KG1 (cell line): ENCODE measurements at places on chromosomes 1 and 21.
A peak's percentile ranks its signal among the peaks of the same experiment; 100 is the strongest.

DNA sequence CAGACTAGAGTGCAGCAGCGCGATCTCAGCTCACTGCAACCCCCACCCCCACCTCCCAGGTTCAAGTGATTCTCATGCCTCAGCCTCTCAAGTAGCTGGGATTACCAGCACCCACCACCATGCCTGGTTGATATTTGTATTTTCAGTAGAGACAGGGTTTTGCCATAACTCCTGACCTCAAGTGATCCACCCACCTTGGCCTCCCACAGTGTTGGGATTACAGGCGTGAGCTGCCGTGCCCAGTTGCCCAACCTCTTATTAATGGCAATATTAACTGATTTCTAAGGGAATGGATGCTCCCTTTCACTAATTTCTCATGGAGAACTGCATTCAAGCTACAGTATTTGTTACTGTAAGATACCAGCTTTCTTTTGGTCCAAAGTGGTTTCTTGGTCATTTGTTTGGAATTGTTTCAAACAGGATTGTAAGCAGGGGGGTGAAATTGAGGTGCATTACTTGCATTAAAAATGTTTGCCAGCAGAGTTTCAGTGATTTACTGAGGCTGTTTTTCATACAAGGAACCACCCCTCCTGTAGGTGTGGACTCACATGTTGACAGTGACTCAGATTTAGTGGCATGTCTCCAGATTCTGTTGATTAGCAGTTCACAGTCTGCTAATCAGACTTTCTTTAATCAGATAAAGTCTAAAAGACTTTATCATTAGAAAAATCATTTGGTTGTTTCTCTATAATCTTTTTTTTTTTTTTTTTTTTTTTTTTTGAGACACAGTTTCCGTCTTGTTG, 3.9 kb upstream of the TGFBR3 start:
- DNase-seq = no peak

DNA sequence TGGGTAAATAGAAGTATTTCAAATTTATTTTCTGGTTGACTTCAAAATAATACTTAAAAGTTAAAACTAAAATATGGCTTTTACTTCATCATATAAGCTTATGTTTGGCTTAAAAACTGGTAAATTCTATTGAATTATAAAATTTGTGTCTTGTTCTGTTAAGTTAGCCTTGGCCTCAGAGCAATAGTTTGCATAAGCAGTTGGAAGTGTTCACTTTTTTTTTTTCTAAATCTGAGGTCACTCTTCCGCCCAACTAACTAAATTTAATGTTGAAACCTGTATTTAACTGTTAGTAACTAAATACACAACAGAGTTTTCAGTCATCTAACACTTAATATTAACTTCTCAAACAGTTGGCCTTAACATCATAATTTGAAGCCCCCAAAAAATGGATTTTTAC, 871.7 kb upstream of the ADAMTS5 start:
- no peak for DNase-seq

DNA sequence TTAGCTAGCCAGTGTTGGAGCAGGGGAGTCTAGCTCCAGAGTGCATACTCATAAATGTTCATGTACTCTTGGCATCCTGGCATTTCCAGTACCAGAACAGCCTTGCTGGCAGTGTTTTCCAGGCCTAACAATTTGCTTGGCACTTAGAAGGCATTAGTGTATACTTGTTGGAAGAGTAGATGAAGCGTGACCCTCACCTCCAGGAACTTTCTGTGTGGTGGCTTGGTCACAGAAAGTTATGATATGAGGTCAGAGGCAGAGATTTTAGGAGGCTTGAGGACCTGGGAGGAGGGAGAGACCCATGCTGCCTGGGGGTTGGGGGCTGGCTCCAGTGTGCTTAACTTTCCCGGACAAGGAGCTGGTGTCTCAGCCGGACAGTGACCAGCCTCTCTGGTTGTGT, 52.7 kb upstream of the GCLM start:
- no peak for DNase-seq

- no peak for DNase-seq
Measured at GRCh38 chr1:47477595-47478080, 39.8 kb downstream of the FOXD2 start.

GRCh38 chr1:153272186-153272585, 12.7 kb downstream of the LORICRIN start:
- no peak for DNase-seq

DNA sequence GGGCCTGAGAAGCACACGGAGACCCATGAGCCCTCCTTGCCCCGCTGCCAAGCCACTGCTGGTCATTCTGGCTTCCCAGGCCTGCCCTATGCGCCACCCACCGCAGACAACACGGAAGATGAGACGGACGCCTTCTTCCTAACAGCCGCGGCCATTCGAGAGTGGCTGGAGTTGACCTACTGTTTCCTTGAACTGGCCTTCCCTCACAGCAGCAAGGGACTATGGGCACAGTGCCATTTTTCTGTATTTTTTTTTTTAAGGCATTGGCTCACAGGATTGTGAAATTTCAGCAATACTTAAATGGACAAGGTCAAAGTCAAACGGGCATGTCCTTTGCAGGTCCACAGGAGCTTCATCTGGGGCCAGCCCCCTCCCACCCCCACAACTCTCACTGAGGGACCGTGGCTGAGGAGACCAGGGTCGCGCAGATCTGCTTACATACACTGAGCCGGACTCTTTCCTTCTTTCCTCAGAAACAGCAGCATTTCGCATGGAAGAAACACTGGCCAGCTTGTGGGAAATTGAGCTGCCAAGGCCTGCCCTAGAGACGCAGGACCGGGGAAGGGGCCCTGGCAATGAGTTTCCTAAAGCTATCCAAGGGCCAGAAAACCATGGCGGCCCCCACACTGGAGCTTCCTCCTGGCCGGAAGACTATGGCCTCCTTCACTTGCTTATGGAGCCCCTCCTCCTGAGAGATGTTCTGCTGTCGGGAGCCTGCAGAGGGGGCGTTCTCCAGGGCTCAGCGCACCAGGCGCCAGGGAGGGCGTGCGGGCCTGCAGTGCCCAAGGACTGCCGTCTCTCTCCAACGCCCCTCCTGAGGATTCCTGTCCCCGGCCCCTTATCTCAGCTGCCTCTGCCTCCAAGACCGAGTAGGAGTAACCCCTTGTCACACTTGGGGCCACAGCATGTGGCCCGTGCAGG, 98.9 kb downstream of the PGBD5 start:
- DNase-seq = no peak

- DNase-seq = no peak
Measured at GRCh38 chr1:91752324-91752723, 133.6 kb downstream of the TGFBR3 start.

DNA sequence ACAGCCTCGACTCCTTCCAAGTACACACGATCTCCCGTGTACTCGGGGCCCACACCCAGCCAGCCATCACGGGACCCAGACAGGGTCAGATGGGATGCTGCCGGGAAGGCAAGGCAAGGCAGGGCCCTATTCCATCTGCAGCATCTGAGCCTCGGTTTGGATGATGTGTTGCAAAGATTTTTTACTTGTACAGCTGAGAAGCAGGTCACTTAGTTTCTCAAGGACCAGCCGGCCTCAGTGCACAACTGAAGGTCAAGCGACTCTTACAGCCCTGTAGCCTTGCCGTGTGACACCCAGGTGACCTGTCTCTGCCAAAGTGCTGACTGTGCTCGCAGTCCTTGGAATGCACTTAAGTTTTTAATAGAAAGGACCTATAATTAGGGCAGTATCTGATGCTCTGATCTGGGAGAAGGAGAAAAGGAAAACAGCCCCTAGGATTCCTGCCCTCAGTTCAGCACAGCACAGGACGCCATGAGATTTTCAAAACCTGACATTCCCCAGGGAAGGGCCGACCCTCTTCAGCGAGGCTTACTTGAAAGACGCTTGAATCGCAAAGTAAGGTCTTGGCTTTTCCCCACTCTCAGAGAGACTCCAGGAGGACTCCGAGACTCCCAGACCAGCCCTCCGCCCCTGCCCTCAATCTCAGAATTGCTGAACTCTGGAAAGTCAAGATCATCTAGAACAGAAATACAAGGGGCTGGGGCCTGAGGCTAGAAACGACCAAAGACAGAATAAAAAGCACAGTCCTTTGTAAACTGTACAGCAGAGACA, 1.3 kb downstream of the GPR157 start:
- no peak for DNase-seq

GRCh38 chr1:77468257-77468948, 186.6 kb downstream of the AK5 start:
- no peak for DNase-seq

DNA sequence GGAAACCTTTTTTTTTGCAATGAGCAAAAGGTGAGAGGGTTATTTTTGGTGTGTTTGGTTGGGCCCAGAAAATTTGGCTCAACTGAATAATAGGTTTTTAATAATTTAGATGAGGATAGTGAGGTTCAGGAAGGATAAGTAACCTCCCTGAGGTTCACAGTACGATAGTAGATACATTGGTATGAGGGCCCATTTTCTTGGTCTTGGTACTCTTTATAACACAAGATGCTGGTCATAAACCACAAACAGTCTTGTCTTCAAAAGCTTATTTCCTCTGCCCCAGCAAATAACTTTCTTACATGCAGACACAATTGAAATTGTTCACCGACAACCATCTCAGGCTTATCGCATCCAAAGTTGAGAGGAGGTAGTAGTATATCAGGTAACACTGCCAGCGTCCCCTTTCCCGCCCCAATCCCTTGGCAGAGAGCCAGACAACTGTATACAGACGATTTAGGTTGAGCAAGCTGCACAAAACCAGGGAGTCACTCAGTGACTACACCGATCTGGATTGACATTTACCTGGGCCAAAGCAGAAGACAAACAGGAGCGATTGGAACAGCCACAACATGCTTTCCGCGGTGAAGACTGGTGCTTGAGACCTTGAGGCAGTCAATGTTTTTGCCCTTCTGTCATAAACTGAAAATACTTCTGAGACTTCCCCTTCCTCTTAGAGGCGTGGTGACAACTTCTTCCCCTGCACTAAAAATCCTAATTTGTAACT, at the start of gene SLAMF6:
TSS of gene SLAMF6 (minus strand) at position 634 of the 724 bp plus-strand sequence. CDS start at position 571, 63 bp downstream.
- no peak for DNase-seq

DNA sequence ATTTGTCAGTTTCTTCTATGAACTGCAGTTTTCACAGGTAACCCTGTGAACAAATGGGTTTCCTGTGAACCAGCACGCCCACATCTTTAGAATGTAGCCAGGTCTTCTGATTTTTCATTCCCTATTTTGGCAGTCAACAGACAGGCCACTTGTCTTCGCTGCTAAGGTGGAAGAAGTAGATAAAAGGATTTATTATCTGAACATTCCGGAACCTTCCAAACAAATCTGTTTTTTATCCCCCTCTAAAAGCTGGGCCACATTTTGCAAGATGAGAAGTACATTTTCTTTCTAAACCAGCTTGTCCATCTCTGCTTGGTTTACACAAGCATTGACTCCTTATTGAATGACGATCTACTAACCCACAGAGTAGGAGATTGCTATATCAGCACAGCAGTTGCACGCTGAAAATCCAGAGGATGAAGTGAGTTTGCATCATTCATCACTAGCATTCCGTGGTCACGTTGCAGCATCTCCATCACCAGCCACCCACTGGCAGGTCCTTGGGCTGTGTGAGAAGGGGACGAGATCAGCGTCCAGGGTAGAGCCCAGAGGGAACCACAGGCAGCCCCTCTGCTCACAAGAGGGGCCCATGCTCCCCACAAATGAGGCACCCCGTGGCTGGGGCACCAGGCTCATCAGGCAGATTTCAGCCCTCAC, 83.5 kb downstream of the TOMM20 start:
- DNase-seq = no peak

DNA sequence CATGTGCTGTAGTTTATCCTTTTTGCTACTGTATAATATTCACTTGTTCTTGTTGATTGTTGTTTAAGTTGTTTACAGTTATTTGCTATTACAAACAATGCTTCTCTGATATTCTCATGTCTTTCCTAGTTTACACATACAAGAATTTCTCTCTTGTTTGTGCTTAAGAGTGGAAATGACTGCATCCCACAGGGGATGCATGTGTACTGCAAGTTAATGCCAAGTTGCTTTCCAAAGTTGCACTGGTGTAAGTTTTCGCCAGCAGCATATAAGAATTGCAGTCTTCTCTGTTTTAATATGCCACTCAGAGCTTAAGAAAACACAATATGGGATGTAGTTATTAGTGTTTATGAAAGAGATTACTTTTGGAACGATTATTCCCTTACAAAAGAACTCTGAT, 97.7 kb downstream of the NEK7 start:
- DNase-seq = no peak

DNA sequence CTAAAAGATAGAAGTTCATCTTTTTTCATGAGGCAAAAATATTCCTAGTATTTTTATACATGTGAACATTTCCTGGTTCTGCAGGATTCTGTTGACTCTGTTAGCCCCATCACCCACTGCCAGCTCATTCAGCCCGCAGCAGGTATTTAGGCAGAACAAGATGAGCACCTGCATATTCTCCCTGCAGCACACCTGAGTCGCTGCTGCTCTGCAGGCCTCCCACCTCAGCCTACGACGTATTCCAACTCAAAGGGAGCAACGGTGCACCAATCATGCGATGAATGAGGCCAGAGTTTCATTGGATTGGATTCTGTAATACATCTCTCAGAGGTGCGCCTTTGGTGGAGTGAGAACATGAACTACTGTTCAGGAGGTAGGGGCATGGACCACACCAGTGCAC, 87.6 kb downstream of the CNIH3 start:
- no peak for DNase-seq

DNA sequence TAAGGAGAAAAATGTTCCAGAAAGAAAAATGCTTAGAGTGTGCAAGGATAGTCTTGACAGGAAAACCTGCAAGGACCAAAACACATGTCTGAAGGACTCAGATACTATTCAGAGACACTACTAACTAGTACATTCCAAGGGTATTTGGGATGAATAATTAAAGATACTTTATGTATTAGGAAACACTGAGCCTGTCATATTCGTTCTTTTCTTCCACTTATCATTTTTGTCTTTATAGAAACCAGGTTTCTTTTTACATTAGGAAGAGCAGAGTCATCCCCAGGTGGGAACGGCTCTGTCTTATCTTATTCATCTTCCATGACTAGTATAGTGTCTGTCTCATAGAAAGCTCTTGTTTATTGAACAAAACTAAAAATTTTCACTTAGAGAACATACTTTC, 296.2 kb upstream of the ESRRG start:
- DNase-seq = no peak

GRCh38 chr21:29293495-29293894, 5.2 kb upstream of the BACH1 start:
- peak; percentile 27 for DNase-seq

GRCh38 chr1:64019818-64020217, 183.6 kb upstream of the UBE2U start:
- DNase-seq = peak; percentile 3

- no peak for DNase-seq
Measured at GRCh38 chr1:44294588-44295007, 60.5 kb downstream of the ERI3 start.

GRCh38 chr1:181482521-181483284, 614 bp upstream of the CACNA1E start:
- DNase-seq = no peak

DNA sequence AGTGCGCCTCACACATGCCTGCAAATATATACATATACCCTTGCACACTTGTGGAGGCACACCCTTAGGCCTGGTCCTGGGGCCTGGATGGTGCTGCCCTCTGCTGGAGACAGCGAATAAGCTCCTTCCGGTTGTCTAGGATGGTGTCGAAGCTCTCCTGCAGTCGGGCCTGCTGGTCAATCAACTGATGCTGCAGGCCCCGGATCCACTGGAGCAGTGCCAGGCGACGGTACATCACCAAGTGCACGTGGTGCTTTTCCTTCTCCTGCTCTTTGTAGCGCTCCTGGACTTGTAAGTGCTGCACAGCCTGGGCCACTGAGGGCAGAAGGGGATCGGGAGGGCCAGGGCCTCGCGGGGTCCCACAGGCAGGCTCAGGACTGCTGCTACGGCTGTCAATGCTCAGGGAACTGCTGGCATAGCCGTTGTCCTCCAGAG, 3.1 kb downstream of the C1orf216 start:
- DNase-seq = peak; percentile 15

GRCh38 chr1:2132222-2133038, 62.1 kb downstream of the FAAP20 start:
- no peak for DNase-seq
